Stimulated activated CD4-positive, alpha-beta T cell treated with anti-CD3 and anti-CD28 coated beads, Interleukin-12 subunit alpha, Interleukin-12 subunit beta, amount 100 ng/mL, for 4 hours (primary cell): ENCODE measurements at places on chromosomes 2 and 18.

GRCh38 chr2:235845245-235845644 is 322.9 kb downstream of the GBX2 start:
- DNase-seq, result no peak

DNA sequence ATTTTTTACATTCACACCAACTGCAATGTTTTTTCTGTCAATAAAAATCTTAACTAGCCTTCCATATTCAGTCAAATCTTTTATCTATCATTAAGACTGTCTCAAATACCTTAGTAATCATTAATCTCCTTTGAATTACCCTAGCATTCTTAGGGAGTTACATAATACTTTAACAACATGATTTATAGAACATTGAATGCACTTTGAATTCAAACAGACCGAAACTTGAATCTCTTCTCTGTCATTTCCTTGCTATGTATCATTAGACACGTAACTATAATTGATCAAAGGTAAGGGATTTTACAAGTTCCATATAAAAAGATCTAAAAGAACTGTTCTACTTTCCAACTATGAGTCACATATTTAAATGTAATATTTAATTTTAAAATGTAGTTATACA is 330.9 kb downstream of the RIT2 start:
- DNase-seq, result no peak

DNA sequence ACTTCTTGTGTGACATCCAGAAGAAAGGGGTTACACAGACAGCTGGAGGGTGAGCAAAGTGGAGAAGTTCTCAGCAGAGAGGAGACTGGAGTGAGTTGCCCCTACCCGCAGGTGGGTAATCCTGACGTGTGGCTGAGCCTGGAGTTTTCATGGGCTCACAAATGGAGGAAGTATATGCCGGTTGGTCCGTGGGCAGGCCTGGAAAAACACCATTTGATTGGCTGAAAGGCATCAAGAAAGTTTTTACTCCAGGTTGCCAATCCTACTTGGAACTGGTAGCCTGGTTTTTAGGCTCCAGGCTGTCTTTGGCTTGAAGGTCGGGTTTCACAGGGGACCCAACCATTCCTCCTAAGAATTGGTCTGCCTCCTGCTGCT is 1177.4 kb upstream of the LRRTM1 start:
- no peak for DNase-seq

GRCh38 chr2:28389399-28390240 is 3.0 kb upstream of the FOSL2 start:
- DNase-seq, result no peak

DNA sequence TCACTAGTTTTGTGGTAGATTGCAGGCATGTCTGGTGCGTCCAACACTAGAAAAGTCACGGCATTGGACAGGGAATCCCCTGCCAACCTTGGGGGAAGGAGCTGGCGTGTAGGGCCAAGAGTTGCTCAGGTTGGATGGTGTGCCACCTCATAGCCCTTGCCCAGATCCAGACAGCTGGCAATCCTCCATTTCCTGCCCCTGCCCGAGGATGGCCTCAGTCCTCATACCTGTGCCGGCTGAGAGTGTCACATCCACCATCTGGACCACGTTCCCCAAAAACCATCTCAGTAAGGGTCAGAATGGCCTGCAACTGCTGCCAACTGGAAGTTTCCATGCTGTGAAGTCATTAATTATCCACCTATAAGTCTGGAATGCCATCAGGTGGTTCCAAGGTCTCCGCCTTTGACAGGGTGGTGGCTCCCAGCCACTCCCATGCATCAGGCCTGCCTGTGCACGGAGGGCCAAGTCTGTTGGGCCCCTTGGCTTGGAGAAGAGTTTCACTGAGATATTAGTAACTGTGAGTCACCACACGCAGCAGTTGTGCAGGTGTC is 55.0 kb downstream of the IMPA2 start:
- no peak for DNase-seq

DNA sequence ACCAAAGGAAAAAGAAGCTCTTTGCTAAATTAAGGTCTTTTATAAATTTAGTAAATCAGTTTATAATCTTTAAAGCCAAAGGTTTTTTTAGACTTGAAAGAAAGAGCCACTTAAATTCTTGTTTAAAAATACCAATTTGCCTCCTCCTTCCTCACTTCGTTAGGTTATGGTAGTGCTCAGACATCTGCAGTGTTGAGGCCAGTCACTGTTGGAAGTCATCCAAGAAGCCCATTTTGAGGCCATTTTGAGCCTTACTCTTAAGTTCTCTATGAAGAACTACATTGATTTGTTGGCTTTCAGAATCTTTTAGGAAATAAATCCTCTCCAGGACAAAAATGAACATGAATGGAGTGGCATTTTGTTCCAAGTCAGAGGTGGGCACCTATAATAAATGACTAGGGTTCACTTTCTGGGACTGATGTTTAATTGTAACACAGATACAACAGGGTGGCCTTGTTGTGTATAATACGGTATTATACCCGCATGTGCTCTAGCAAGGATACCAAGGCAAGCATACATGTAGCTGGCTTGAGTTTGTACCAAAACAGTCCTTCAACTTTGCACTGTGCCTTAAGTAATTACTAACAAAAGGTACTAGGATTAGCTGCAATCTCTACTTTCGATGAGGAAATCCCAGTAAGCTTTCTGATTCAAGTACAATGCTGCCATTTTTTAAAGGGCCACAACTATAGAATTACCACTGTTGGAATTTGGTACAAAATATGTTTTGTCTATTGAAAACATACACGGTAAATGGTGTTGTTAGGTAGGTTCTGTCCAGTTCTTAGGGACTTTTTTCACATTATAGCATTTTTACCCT is 22.8 kb downstream of the SLC66A3 start:
- no peak for DNase-seq

- no peak for DNase-seq
Measured at GRCh38 chr2:29108225-29108624, 7.0 kb upstream of the CLIP4 start.

- no peak for DNase-seq
Measured at GRCh38 chr2:175181877-175182308, 383 bp upstream of the ATP5MC3 start.

GRCh38 chr2:34266908-34267697 is 668.0 kb upstream of the FAM98A start:
- no peak for DNase-seq

DNA sequence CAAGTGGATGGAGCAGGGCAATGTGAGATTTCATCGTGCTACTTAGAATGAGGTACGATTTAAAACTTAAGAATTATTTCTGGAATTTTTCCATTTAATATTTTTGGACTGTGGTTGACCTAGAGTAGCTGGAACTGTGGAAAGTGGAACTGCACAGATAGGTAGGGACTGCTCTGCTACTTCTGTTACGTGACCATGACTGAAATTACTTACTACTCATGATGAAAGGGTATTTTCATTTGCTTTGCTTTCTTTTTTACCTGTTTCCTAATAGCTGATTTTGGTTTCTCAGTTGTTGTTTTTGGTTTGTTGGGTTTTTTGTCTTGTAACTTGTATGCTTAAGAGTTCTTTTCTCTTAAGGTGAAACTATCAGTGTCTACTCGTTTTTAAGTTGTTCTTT is 11.4 kb downstream of the UBE2E3 start:
- DNase-seq, result no peak

GRCh38 chr2:47528874-47529273 is 125.9 kb downstream of the MSH2 start:
- DNase-seq, result no peak

GRCh38 chr18:24726727-24727492 is 266.5 kb downstream of the HRH4 start:
- DNase-seq, result peak; percentile 34

DNA sequence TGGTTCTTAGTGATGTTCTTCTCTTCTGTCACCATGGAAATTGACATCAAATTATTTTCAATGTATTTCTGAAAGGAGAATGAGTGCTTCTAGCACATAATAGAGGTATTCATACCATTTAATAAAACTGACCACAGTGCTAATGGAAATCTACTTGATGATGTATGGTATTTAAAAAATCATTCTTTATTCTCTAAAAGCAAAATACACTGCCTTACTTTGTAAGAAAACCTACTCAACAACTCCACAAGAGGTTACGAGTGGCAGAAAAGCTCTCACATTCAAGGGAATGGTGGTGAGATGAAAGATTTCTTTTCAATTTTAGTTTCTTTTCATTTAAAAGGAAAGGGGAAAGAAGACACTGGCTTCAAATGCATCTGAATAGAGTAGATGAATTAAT is 382.3 kb upstream of the CHST9 start:
- DNase-seq, result no peak

- DNase-seq, result no peak
Measured at GRCh38 chr2:165456027-165456426, 13.5 kb upstream of the CSRNP3 start.

GRCh38 chr18:40949114-40949950 is 1005.7 kb upstream of the PIK3C3 start:
- no peak for DNase-seq

DNA sequence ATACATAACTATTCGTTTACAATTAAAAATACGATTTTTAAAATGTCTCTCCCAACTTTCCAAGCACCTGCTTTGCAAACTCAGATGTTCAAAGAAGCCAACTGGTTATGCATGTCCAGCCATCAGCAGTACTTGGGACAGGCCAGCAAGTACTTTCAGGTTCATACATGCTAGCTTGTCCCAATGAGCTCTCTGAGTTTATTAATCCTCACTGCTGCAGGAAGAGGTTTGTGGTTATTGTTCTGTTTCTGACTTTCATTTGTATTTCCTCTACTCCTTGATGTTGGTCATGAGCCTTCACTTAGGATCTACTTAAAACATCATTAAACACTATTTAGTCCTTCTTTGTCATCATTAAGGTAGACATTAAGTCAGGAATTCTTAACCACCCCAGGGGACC is 374.1 kb downstream of the LRATD1 start:
- no peak for DNase-seq

- DNase-seq, result no peak
Measured at GRCh38 chr2:239912938-239913635, 112.1 kb downstream of the NDUFA10 start.

DNA sequence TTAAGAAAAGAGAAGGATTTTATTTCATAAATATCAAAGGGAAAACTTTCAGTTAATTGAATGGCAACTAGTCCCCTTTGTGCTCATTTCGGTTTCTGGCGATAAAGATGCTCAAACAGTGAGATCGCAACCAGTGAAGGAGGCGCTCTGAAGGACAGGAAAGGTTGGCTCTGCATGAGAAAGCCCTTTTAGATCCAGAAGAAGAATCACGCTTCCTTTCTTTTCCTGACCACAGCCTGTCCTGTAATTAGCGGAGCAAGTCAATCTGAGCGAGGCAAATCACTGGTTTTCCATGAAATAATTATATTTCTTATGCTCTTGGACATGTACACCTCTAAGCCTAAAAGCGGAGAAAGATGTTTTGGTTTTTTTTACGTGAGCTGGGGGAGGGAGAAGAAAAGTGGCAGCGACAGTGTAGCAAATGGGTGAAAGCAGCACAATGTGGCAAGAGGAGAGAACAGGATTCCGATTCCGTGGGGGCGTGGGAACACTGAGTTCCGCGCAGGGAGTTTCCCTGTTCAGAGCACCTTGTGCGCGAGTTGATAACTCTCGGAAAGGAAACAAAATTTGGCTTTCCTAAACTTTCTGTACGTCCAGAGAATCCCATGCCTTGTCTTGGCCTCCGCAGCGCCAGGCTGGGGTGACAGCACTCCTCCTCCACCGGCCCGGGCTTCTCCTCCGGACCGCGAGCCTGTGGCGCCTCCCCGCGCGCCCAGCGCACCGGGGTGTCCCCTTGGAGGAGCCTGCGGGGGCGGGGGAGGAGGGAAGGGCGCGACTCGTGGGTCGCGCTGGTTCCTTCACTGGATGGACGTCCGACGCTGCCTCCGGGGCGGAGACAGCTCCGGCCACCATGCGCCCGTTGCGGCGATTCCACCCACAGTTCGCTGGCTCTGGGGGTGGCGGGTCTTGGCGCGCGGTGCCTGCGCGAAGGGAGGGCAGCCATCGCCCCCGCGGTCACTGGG is 620 bp upstream of the SLC9A2 start:
- DNase-seq, result peak; percentile 22

DNA sequence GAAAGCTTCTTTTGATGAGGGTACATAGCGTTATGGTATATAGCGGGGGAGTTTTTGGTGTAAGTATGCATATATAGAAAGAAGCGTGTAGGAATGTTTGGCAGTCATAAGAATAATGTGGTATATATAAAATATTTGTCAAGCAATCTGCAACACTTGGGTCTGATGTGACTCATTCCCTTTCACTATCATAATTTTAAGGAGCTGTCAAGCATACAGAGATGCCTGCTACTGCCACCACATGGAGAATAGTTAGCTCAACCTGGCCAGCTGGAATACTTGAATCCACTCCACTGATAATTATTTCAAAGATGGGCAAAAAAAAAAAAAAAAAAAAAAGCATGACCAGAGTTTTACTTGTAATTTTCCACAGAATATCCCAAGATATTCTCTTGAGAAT is 559.8 kb upstream of the REG3G start:
- DNase-seq, result no peak

- DNase-seq, result no peak
Measured at GRCh38 chr18:76791642-76792041, 30.7 kb upstream of the ZNF236 start.

DNA sequence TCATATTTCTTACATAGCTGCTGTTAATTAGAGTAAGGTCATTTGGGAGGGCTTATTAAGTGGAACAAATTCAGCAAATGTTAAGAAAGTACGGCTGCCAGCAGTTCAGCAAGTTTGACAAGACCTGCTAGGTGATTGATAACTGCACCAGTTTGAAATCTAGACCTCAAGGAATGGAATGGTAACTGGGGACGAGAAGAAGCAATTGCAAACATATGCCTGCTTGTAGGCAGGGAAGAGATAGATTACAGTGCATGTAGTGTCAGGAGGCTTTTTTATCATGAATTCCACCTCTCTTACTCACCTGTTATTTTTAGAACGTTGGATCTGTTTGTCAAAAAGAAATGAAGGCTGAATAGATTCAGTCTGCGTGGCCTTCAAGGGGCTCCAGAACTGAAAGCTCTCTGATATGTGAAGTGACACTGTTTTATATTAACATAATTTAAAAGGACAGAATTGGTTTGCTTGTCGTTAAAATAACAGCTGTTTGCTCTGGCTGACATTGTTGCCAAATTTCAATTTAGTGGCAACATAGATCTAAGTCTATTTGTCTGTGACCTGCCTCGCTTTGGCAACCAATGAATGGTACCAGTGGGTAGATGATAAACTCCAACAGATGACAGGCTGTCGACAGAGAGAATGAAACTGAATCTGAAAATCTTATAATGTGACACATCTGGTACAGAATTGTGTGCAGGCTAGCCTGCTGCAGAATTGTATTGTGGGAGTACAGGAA is 199.3 kb downstream of the ZNF407 start:
- DNase-seq, result no peak

DNA sequence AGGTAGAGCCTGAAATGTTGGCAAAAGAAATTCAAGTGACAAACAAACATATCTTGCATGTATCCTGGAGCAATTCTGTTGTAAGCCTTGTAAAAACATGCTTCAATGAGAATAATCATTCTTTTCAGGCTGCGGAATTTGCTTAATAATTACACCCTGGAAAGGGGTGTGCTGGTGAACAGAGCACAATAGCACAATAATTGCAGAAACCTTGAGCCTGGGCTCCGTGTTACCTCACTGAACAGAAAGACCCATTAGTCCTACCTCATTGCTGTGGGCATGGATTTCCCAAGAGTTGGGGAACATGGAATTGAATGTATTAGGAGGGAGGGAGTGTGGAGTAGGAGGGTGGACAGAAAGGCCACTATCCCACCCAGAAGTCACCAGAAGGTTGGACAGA is 168.0 kb upstream of the ALKAL2 start:
- no peak for DNase-seq

- DNase-seq, result no peak
Measured at GRCh38 chr2:18440141-18440661, 120.3 kb downstream of the RDH14 start.
